CD14-positive monocyte (primary cell): ENCODE measurements at places on chromosomes 4 and X.

- no peak for DNase-seq
These were observed 51.0 kb upstream of the RASGEF1B start for GRCh38 chr4:81522711-81523110.

- DNase-seq, result no peak
These were observed 21.5 kb downstream of the SPON2 start for GRCh38 chr4:1150875-1151274.

DNA sequence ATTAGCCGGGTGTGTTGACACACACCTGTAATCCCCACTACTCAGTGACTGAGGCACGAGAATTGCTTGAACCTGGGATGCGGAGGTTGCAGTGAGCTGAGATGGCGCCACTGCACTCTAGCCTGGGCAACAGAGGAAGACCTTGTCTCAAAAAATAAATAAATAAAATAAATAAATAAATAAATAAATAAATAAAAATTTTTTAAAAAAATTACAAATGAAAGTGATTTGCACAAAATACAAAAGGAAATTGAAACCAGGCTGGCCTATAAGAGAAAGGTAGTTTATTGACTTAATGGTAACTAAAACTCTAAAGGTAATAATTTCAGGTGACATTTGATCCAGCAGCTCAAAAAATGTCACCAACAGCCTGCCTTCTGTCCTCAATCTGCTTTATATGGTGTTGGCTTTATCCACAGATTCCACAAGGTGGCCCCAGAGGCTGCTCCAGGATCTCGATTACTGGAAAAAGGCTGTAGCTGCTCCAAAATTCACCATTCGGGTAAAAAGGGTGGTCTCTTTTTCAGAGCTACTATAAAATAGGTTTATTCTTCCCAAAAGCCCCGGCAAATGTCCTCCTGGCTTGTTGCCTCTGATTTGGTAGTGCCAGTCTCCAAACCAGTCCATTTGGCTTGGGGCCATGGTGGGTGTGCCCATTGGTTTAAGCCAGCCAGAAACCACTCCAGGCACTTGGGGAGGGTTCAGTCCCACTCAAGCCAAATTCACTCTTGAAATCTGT lies 61.4 kb upstream of the TRIM2 start:
- peak; percentile 32 for DNase-seq

GRCh38 chrX:44261286-44261685 lies 82.2 kb downstream of the EFHC2 start:
- DNase-seq, result no peak

DNA sequence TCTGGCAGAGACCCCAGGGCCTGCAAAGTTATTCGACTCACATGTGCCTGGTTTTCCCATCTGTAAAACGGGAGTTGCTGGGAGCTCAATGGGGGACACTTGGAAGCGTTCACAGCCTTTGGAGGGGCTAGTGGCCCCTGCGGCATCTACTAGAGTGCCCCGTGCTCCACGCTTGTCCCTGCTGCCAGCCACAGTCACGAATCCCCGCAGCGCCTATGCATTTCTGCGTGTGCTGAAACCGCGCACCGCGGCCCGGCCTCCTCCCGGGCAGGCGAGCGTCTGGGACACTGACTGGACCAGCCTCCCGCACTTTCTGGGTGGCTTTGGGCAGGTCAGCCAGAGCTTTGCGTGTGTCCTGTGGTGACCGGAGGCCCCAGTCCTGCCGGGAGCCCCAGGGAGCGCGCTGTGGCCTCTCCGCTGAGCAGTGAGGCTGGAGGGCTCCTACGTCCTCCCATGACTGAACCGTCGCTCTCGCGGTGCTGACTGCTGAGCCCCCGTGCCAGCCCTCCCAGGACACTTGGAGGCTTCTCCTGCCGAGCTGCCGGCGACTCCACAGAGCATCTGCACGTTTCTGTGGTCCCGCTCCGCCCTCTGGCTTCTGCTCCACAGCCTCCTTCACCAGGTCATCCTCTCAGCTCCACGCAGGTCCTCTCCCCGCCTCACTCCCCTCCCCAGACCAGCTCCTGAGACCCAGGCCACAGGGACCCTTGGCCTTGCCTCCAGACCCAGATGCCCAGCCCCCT lies 36.3 kb downstream of the PIGG start:
- DNase-seq, result no peak

GRCh38 chr4:134117392-134118183 lies 84.0 kb downstream of the PABPC4L start:
- no peak for DNase-seq

- DNase-seq, result no peak
These were observed 126.3 kb downstream of the REPS2 start for GRCh38 chrX:17072721-17073230.

- no peak for DNase-seq
These were observed 14.0 kb downstream of the TMEM154 start for GRCh38 chr4:152665691-152666395.

- no peak for DNase-seq
These were observed 131.9 kb downstream of the REELD1 start for GRCh38 chr4:146346276-146346675.

GRCh38 chrX:43882294-43882681 lies at the start of gene MAOB:
MAOB (minus strand) TSS chrX:43882450; CDS start chrX:43882299, 151 bp downstream.
- no peak for DNase-seq

DNA sequence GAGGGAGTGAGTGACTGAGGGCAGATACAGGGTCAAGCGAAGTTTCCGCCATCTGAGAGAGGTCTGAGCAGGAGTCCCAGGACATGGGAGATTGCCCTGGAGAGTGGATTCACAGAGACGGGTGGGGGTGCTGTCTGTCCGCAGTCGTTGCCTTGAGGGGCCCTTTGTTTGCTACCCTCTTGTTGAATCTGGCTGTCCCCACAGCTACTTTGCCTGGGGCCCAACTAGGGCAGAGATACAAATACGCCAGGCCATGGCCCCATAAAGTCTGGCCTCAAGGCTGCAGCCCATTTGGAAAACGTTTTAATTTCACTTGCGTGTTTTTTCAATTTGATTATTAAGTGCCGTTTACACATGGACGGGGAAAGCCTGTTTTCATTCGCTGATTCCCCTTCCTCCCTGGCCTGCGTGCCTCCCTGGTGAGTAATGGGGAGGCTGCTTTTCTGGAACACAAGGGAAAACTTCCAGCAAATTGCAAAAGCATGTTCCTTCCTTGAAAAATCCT lies 134.4 kb downstream of the SMIM20 start:
- no peak for DNase-seq

GRCh38 chr4:98421111-98421510 lies 159.9 kb downstream of the RAP1GDS1 start:
- no peak for DNase-seq

DNA sequence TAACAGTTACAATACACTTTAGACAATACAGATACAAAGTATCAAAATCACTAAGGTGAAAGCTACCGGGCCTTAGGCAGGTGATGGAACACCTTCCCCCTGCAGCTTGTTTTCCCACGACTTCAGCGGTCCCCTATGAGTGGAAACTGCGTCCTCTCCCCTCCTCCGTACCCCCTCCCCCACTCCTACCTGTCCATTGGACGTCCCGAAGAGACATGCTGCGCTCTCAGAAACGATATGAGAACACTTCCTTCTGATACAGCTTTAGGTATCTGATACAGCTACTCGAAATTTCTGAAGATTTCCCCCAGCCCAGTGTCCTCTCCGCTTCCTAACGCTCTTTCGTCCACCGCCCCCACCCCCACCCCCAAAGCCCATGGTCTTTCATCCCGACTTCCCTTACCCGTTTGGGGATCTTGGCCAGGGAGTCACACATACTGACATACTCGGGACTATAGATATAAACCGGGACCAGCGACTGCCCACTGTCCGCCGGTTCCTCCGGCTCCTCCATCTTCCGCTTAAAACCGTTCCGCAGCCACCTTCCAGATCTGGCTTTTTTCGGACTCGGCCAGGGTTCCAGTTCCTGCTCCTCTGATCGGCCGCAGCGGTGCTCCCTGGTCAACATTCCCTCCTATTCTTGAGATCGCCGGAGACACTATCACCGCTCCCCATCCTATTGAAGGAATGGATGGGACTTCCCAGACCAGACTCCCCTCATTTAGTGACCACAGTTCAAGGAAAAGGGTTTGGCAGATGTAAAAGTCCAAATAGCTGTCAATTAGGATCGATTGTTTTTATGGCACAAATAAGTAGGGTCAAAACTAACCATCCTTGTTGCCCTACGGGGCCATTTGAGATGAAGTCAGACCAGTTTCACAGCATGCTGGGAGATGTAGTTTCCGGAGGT lies at the start of gene HDAC8:
Gene HDAC8, minus strand, starts transcription at position 596 of the 910 bp plus-strand sequence. Its CDS starts 82 bp downstream, at position 514.
- DNase-seq, result peak; percentile 58

- DNase-seq, result peak; percentile 42
These were observed 59.3 kb upstream of the CLDN34 start for GRCh38 chrX:9907645-9908387.

- DNase-seq, result no peak
These were observed 107.2 kb downstream of the SCD5 start for GRCh38 chr4:82691431-82691830.

GRCh38 chrX:124239911-124240310 lies 92.5 kb upstream of the TEX13D start:
- no peak for DNase-seq

GRCh38 chr4:88953400-88953799 lies 103.6 kb downstream of the FAM13A start:
- peak; percentile 68 for DNase-seq

GRCh38 chr4:55851885-55852284 lies 1.6 kb upstream of the EXOC1 start:
- no peak for DNase-seq

- no peak for DNase-seq
These were observed 47.9 kb downstream of the TLR10 start for GRCh38 chr4:38734911-38735310.

DNA sequence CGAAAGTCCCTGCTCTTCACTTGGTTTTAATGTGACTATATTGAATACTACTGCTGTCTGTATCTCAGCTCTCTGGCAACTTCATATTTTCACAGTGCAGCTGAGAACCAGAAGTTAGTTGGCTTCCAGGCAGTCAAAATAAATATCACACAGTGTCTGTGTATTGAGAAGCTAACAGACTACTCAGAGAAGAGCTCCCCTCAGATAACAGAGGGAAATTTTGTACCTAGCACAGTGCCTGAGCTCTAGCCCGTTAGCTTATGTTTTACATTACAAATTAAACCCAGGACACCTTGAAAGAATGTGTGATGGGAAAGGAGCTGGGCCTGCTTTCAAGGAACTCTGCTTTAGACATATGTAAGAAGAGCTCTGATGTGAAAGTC lies 22.7 kb downstream of the JADE1 start:
- DNase-seq, result no peak

GRCh38 chr4:133938061-133938460 lies 263.5 kb downstream of the PABPC4L start:
- no peak for DNase-seq

- DNase-seq, result no peak
These were observed 363.8 kb upstream of the FTHL17 start for GRCh38 chrX:31435592-31435991.

- DNase-seq, result no peak
These were observed 12.5 kb upstream of the G3BP2 start for GRCh38 chr4:75685546-75686189.

GRCh38 chr4:163048447-163048846 lies 118.2 kb downstream of the NAF1 start:
- no peak for DNase-seq

DNA sequence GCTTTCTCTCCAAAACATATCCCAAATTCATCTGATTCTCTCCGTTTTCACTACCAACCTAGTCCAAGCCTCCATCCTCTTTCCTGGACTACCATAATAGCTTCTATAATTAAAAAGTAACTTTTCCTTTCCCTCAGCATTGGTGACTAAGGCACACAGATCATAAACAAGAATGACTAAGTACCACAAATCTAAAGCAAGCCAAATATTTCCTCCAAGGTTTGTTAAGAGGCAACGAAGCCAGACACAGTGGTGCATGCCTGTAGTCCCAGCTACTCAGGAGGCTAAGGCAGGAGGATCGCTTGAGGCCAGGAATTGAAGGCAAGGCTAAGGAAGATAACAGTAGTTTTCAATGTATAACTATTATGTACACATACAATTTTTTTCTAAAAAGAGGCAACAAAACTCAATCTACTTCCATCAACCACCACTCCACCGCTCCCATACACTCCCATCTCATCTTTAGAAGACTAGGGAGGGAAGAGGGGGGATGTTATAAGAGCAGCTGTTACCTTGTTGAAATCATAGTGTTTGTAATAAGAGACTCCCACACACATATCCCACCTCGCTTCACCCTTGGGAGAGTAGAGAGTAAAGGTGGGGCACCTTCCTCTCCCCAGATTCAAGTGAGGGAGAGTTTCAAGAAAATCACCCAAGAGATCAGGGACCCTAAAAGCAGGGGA lies 4.2 kb upstream of the JCHAIN start:
- DNase-seq, result no peak

DNA sequence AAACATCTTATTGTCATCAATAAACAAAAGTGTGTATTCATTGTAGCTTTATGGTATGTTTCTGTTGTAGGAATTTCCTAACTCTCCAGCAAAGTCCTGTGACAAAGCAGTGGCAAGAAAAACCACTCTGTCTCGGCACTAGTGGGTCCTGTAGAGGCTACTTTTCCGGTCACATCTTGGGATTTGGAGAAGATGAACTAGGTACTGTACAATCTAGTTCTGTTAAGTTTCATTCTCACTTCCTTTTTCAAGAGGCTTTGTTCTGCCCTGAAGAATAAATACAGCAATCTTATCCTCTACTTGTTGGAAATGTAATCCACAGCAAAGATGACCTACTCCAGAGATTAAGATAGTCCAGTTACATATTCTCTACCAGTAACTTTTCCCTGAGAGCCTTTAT lies 69.3 kb downstream of the HHIP start:
- no peak for DNase-seq

- DNase-seq, result no peak
These were observed 453.0 kb downstream of the PCDH11X start for GRCh38 chrX:92232182-92232581.

DNA sequence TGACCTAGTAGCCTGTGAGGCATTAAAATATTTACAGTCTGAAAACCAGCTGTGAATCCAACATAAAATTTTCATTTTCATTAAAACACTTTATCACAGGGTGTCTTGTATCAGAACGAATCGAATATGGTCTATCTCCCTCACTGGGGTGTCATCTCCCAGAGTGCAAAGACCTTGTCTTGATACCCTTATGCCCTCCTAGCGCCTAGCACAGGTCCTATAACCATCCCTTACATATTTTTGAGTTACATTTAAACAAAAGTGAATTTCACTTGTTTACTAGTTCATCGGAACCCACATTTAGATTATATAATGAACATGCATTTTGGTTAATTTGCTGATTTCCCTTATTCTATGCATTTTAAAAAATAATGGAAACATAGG lies 14.0 kb downstream of the DIPK2B start:
- no peak for DNase-seq

DNA sequence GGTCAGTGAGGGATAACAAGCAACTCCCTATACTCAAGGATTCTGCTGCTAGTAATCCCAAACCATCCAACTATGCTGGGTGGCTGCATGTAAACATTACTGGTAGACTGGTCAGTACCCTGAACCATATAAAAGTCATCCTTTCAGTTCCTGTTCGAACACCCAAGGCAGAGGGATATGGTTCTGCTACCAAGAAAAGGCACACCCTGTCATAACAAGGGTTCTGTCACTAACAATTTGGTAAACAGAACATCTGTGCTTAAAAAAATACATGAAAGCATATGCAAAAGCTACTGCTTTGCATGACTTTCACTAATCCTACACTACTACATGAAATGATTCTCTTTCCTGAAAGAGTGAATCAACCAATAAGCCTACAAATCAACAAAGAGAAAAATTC lies 76.8 kb upstream of the MCF2 start:
- no peak for DNase-seq
